Epithelial cell of proximal tubule (primary cell): ENCODE measurements at places on chromosomes 1 and 21. TPM values are rescaled to one million over a fixed set of nuclear protein-coding genes. Genes with fewer than 3 reads are reported as not detected.

The VCAM1 gene
- total RNA-seq: 14.0 and 49.2 TPM in 2 replicates

The KCNH1 gene
- total RNA-seq: 6.9 and 10.1 TPM in 2 replicates

The EFNA1 gene
- total RNA-seq: 26.3 and 45.3 TPM in 2 replicates

The FDPS gene
- 248 and 580 TPM in 2 replicates for total RNA-seq

The CCDC27 gene
- total RNA-seq: not detected in 2 replicates

The SPATA46 gene
- not detected in 2 replicates for total RNA-seq

The MTFR1L gene
- 21.6 and 27.3 TPM in 2 replicates for total RNA-seq

The S100A9 gene
- 18.9 and 88.6 TPM in 2 replicates for total RNA-seq

The NBPF4 gene
- not detected in 2 replicates for total RNA-seq

The ASCL5 gene
- not detected in 2 replicates for total RNA-seq

The NT5C1A gene
- not detected in 2 replicates for total RNA-seq

The C1orf116 gene
- total RNA-seq: 21.6 and 22.5 TPM in 2 replicates

The NIBAN1 gene
- total RNA-seq: 26.2 and 32.9 TPM in 2 replicates

The FGR gene
- not detected in 2 replicates for total RNA-seq

The BEST4 gene
- total RNA-seq: 0.07 and 0.12 TPM in 2 replicates

The OR2L3 gene
- total RNA-seq: not detected in 2 replicates

The CYP4B1 gene
- not detected in 2 replicates for total RNA-seq

The NRDC gene
- 46.0 and 52.4 TPM in 2 replicates for total RNA-seq

The ECE1 gene
- 98.7 and 115 TPM in 2 replicates for total RNA-seq

The RAVER2 gene
- 6.9 and 9.8 TPM in 2 replicates for total RNA-seq

The GCSAML gene
- not detected in 2 replicates for total RNA-seq

The CD53 gene
- not detected in 2 replicates for total RNA-seq

The SPATA21 gene
- total RNA-seq: not detected in 2 replicates

The KCNE2 gene
- total RNA-seq: not detected in 2 replicates

The LRRC38 gene
- total RNA-seq: 0.36 TPM in 1 of 2 replicates, not detected in the other

The KRTAP13-2 gene
- not detected in 2 replicates for total RNA-seq

The CR1L gene
- total RNA-seq: not detected in 2 replicates

The TLCD4 gene
- total RNA-seq: 3.2 and 5.4 TPM in 2 replicates

The RHBDL2 gene
- total RNA-seq: 0.07 TPM in 1 of 2 replicates, not detected in the other
